Cardiac septum (tissue), 1 donor: ENCODE measurements at places on chromosomes 13 and 19. TPM values are rescaled to one million over a fixed set of nuclear protein-coding genes. Genes with fewer than 3 reads are reported as not detected.

GRCh38 chr13:109707044-109707741 is 79.2 kb downstream of the IRS2 start:
- no peak for DNase-seq

DNA sequence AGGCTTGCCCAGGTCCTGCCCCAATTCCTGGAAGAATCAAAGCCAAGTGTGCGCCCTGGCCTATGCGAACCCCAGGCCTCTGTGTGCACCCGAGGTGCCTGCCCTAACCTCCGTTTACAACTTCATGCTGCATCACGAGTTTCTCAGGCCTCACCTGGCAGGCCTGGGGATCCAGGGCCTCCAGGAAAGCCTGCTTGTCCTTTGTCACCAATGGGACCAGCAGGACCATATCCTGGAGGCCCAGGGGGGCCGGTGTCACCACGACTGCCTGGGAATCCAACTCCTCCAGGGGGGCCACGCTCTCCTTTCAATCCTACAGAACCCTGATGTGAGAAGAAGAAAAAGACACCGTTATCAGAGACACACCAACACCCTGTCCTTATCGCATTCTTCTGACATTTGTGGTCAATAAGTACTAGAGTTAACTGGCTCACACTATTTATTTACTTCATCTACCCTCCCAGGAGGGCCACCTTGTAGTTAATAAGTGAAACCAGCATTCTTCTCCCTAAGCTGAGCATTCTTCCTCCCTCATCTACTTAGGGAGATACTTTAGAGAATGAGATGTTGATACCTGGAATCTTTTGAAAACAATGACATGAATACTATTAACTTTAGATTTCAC is 120.6 kb downstream of the COL4A1 start:
- no peak for DNase-seq

- DNase-seq = no peak
These were observed 43.8 kb downstream of the KLF12 start for GRCh38 chr13:74090397-74090796.

The FGF22 gene
- not detected for total RNA-seq

- peak; percentile 94 for DNase-seq
These were observed 2.1 kb upstream of the SLC27A5 start for GRCh38 chr19:58513694-58514563.

- DNase-seq = no peak
These were observed 223.6 kb downstream of the GPC6 start for GRCh38 chr13:93450191-93450621.

DNA sequence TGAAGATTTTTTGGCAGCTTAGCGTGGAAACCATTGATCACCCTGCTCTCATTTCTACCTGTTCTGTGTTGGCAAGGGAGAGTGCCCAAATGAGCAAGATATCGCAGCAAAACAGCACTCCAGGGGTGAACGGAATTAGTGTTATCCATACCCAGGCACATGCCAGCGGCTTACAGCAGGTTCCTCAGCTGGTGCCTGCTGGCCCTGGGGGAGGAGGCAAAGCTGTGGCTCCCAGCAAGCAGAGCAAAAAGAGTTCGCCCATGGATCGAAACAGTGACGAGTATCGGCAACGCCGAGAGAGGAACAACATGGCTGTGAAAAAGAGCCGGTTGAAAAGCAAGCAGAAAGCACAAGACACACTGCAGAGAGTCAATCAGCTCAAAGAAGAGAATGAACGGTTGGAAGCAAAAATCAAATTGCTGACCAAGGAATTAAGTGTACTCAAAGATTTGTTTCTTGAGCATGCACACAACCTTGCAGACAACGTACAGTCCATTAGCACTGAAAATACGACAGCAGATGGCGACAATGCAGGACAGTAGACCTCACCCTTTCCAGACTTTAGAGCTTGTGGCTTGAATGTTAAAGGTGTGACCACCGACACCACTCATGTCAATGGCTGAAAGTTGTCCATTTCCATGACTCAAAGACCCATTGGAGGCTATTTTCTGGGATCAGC is 5.8 kb downstream of the CEBPG start:
- no peak for DNase-seq

- DNase-seq = no peak
These were observed 6.8 kb upstream of the SCN1B start for GRCh38 chr19:35023428-35023827.

GRCh38 chr19:41646589-41647204 is 19.8 kb upstream of the CEACAM4 start:
- no peak for DNase-seq
